ENCODE measurements at places on chromosomes 5 and 9.

DNA sequence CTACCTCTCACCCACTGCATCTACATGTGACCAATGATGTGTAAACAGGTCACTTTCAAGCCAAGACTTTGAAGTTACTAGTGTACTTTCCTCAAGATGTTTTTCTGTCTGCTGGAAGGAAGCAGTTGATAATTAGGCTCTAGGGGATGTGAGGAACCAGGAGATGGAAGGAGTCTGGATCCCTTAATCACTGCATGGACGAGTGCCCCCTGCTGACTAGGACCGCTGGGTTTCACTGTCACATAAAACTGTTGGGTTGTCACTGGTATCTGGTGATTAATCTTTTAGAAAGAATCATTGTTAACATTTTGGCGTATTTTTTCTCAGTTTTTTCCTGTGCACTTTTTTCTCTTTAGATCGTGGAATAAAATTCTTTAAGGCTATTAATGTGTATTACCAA, 79.5 kb downstream of the SREK1 start:
- DNase-seq: no peak

GRCh38 chr5:119405419-119405818, 46.9 kb upstream of the HSD17B4 start:
- DNase-seq: no peak

DNA sequence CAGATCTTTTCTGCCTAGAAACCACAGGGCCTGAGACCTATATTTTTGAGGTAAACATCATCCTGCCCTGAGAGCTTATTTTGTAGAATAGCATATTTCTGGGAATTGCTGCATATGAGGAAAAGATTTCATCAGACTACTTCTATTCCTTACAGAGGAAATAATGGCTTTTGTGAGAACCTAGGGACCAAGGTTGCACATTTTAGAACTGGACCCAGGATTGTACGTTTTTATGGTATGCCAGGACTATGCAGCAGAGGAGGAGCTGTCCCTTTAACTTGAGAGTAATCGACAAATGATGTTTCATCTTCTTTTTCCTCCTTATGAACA, 2.2 kb upstream of the ALDH1A1 start:
- DNase-seq: no peak

DNA sequence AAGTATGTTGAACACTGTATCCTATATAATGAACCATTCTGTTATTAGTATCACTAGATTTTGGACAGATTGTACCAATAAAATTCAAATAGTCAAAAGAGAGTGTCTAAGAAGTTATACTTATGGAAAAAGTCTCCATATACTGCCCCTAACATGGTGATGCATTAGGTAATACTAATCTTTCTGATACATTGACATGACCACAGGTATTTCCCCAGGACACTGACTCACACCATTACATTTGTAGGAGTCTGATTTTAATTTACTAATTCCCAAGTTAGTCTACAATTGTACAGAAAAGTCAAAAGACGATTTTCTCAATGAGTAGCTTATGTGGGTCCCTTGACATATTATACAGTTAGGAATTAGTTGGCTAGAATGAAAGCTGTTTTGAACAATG, 593.8 kb downstream of the ISL1 start:
- no peak for DNase-seq

DNA sequence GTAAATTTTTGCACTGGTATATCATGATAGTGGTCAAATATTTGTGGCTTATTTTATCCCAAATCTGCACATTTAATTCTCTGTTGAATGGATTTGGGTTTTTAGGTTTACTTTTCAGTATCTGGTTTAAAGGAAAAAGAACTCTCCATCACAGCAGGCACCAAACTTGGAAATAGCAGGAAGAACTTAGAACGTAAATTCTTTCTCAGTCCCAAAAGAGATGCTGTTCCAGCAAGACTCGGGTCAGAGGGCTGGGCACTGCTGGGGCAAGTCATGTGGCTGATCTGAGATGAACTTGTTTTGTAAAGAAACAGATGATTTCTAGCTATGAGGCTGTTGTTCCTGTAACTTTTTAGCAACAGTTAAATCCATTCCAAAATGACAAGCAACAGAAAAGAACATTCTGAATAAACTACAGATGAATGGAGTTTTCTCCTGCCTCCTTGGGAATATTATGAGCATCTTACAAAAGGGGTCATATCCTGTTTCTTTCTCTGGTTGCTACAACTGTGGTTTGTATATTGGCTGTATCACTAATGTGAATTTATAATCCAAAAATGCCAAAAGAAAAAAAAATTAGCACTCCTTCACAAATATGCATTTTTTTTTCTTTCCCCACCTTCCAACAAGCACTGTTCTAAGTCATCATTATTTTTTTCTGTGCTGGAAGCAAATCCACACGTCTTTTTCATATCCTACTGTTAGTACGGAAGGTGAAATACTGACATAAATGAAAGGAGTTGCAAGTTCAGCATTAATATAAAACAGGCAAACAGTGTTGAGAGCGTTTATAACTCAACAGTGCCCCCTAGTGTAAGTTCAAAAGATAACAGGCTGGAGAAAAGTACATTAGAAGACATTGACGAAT, 31.1 kb downstream of the OR2K2 start:
- peak; percentile 7 for DNase-seq

GRCh38 chr9:128077847-128078503, 9.9 kb downstream of the SLC25A25 start:
- no peak for DNase-seq

DNA sequence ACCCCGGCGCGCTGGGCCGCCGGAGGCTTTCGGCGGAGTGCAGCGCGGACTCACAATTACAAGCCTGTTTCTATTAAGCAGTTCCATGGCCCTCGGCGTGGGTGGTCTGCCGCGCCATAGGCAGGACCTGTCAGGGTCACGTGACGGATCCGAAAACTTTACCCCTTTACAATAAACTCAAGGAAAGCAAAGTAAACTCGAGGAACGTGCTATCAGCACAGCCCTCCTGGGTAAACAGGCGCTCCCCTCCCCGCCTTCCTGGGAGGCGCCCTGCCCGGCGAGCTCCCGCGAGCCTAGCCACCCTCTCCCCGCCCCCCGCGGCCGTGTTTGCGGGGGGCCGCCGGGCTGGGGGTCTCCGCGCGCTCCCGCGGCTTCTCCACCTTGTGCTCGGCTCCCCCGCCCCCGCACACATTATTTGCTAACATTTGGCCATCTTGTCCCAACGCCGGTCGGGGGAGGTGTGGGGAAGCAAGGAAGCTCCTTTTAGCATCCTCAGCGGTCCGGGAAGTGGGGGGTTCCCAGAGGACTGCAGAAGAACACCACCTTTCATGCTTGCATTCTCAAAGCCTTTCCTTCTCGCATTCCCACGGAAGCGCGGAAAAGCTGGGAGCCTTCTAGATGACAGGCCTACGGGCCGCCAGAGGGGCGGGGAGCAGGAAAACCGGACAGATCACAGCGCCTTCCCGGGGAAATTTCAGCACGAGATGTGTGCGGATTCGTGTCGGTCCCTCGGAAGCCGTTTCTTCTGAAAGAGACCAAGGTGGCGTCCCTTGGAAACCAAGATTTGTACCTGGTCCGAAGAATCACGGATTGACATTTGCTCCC, at the start of gene PTCH1:
PTCH1 (minus strand) TSS at position 238 of the 825 bp plus-strand sequence.
- no peak for DNase-seq

DNA sequence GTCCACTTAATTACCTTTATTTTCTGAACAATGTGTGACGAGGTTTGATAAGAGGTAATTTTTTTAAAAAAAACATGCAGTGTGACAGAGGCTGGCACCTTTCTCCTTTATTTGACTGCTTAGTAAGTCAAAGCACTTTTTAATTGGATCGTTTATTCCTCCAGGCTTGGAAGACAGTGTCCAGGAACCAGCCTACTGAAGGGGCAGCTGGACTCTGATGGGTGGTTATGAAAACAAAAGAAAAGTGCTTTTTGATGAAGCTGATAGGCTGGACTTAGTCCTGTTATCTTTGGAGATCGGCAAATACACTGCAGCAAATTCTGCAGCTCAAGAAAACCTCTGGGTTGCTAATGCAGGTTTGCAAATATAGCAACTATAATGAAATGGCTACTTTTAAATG, 141.7 kb downstream of the DCP2 start:
- no peak for DNase-seq

GRCh38 chr9:113563826-113564497, 100.4 kb downstream of the RGS3 start:
- DNase-seq: no peak

- no peak for DNase-seq
Measured at GRCh38 chr5:55227664-55228430, 732 bp upstream of the MCIDAS start.

Measured in cerebellum (tissue), 4 donors.